ENCODE measurements at places on chromosomes 4 and X.

DNA sequence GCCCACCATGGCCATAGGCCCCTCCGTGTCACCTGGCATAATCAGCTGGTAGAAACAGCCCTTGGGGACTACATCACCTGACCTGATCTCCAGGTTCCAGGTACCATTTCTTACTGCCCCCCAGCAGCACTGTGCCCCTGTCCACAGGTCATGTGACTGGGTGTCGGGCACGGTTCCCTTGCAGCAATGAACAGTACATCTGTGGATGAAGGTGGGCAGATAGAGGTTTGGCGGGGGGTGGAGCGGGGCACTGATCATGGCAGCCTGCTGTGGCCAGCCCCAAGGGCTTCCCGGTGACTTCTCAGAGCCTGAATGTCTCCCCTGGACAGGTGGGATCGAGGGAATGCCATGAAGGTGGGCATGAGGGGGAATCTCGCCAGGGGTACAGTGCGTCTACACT is 37.8 kb downstream of the TRMT44 start:
- no peak for DNase-seq

GRCh38 chr4:139878050-139878449 is 212.4 kb downstream of the MGST2 start:
- DNase-seq: no peak

DNA sequence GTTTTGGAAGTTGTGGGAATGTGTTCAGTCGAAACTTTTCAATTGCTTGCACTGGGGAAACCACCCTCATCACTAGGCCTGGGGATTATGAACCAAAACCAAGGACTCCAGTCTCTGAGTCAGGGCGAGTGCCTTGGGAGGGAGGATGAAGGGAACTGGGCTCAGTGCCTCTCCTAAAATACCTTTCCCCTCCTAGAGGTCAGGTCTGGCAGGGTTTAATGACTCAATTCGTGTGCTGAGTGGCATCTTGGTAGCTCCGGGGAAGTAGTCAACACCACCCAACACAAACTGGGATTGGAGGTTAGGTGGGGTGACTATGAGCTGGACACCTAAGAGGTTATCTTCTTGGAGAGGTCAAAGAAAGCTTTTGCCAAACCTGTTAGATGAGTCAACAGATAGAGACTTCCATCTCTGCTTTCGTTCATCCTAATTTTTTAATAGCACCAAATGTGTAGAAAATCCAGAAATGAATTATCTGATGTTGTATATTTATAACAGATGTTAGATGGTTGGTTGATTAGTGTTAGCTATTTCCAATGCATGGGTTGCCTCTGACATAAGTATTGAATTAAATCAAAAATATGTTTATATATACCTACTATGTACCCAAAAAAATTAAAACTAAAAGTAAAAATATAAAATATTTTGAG is 202.8 kb downstream of the SHROOM3 start:
- DNase-seq: peak; percentile 25

- DNase-seq: no peak
These were observed 58.4 kb upstream of the CCDC149 start for GRCh38 chr4:24971192-24971591.

GRCh38 chrX:150291014-150291413 is 72.1 kb upstream of the MAMLD1 start:
- no peak for DNase-seq

DNA sequence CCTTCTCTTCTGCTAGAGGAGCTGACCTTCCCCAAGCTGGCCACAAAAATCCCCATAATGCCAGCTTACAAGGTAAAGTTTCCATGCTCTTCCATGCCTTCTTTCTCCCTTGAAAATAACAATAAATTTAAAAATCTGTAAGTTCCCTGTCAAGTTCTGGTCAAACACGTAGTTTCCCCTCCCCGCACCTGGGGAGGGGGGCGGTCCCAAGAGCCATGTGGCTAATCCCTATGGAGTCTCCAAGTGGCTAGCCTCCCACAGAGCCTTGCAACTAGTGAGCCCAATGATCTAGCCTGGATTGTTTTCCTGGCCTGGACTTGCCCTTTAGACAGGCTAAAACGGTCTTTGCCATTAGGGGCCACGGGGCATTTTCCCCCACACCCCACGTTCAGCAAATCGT is 2.1 kb upstream of the NRK start:
- DNase-seq: no peak

- DNase-seq: no peak
These were observed 6.6 kb downstream of the PRIMPOL start for GRCh38 chr4:184655889-184656869.

DNA sequence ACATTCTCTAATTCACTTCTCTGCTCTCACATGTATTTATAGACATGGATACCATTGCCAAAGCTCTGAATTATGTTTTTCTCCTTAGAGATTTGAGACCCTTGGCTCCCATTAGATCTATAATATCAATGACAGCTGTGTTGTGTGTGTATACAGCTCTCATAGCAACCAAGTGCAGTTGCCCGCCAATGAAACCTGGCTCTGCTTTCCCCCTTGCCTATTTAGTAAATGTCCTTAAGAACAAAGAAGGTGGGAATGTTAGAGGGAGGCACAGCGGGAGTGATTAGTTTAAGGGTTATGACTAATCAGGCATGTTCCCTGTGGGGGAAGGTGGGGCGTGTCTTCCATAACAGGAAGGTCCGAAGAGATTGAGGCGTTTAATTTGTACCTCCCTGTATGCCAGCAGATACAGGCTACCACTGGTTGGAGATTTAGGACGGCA is 100.5 kb upstream of the TBC1D9 start:
- DNase-seq: no peak

DNA sequence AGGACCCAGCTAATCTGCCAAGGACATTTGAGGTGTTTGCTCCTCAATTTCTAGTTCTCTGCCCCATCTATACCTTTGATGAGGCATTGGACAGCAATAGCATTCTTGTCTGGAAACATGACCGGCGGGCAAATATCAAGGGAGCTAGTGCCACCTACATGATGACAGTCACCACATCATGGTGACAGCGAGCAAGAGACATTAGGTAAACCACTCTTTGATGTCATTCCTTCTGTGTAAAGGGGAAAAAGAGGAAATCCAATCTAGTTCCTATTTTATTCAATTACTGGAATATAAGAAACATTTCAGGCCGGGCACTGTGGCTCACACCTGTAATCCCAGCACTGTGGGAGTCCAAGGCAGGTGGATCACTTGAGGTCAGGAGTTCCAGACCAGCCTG is 20.7 kb upstream of the IL13RA1 start:
- no peak for DNase-seq

DNA sequence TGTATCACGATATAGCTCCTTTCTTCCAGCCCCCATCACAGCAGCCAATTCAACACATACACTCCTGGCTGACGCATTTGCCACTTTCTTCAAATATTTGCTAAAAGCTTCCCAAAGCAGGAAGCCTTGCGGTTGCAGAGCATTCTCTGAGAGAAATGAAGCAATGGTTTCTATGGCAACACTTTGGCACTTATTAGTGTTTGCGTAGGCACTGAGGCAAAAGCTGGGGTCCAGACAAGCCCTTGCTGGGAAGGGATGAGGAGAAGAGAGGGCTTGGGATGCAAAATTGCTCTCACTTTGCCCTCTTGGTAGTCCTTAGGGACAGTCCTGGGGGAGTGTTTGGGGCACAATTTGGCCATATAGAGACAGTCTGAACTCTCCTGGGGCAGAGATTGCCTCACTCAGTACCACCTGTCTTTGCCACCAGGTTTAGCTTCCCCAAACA is 55.0 kb upstream of the PAK3 start:
- DNase-seq: peak; percentile 91

All from RCC 7860 (cell line).